Effector CD4-positive, alpha-beta T cell (primary cell): ENCODE measurements at places on chromosomes 13 and 19.

DNA sequence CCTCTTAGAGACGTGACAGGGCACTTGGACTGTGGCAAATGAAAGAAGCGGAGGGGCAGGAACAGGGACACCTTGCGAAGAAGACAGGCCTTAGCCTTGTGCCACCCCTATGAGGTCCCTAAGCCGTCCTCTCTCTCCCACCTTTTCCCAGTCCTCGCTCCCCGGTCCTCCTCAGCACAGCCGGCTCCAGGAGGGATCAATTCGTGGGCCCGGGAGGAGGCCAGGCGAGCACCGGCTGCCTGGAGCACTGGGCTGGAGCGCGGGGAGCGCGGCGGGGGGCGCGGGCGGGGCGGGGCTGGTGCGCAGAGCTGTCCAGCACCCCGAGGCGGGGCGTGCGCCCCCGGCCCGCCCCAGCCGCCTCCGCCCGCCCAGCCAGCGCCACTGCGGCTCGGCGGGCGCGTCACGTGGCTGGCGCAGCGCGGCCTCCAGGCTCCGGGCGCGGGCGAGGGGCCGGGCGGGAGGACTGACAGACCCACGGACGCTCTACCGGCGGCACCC, at the start of gene LRP3:
LRP3 (plus strand) TSS at position 466 of the 498 bp plus-strand sequence. CDS start 456 bp downstream, outside the sequence.
- no peak for DNase-seq

GRCh38 chr13:19838865-19839275, 24.6 kb downstream of the ZMYM5 start:
- no peak for DNase-seq

DNA sequence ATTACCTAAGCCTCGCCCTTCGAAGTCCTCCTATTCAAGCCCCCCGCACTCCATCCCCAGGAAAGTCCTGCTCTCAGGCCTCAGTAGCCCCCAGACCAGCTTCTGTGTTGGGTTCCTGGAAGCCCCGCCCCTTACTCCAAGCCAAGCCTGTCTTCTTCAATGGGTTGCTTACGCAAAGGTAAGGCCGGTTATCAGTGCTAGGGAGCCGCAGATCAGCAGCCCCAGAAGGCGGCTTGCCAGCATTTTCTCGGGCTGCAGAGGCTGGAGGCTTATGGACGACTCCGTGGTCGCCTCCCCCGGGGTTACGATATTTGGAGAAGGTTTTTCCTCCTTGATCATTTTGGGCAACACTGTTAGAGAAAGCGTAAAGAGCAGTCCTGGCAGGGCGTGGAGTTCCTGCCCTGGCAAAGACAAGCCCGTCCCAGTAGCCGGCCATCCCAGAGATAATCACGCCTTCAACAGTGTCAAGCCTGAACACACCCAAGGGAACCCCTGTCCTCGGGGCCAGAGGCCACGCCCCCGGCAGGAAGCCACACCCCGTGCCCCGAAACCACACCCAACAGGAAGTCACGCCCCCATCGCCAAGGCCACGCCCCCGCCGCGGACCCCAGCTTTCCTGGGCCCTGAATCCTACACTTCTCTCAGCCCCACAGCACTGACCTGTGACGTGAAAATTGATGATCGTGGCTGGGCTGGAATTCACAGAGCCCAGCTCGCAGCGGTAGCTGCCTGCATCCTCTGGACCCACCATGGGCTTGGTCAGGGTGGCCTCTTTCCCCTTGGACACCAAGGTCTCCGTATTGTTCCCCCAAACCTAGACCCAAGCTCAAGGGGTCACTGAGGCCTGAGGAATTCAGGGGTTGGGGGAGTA, 954 bp upstream of the RASIP1 start:
- DNase-seq = no peak

GRCh38 chr19:1910177-1910576, 5.0 kb downstream of the ADAT3 start:
- no peak for DNase-seq

DNA sequence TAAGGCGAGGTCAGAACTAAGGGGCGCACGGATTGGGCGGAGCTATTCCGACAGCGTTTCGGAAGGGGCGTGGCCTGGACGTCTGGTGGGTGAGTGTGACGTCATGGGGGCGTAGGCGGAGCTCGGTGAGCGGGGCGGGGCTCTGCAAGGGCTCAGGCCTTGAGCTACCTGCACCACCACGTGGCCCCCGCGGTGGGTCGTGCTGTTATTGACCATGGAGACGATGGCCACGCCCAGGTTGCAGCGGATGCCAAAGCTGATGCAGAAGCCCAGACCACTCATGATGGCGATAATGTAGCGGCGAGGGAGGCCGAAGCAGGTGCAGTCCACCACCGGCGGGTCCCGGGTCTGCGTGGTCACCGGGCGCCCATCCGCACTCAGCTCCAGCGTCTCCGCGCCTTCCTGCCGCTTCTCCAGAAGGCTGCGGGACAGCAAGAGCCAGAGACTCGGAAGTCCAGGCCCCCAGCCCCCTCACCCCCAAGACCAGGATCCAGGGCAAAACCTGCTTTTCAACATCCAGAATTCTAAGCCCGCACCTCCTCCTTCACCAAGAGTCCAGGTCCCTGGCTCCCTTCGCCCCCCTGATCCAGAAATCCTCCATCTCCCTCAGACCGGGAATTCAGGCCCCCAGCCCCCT, 4.8 kb downstream of the SLC17A7 start:
- DNase-seq = no peak

GRCh38 chr13:44908266-44908665, 81.0 kb downstream of the NUFIP1 start:
- no peak for DNase-seq

- no peak for DNase-seq
Measured at GRCh38 chr13:114145722-114146121, 13.3 kb upstream of the RASA3 start.

- no peak for DNase-seq
Measured at GRCh38 chr19:39497996-39498797, 550 bp upstream of the DLL3 start.

GRCh38 chr13:65593298-65593874, 1636.8 kb downstream of the PCDH9 start:
- no peak for DNase-seq

GRCh38 chr13:105960326-105960725, 575.1 kb downstream of the EFNB2 start:
- DNase-seq = no peak

- DNase-seq = no peak
Measured at GRCh38 chr13:66520511-66521355, 709.4 kb downstream of the PCDH9 start.

DNA sequence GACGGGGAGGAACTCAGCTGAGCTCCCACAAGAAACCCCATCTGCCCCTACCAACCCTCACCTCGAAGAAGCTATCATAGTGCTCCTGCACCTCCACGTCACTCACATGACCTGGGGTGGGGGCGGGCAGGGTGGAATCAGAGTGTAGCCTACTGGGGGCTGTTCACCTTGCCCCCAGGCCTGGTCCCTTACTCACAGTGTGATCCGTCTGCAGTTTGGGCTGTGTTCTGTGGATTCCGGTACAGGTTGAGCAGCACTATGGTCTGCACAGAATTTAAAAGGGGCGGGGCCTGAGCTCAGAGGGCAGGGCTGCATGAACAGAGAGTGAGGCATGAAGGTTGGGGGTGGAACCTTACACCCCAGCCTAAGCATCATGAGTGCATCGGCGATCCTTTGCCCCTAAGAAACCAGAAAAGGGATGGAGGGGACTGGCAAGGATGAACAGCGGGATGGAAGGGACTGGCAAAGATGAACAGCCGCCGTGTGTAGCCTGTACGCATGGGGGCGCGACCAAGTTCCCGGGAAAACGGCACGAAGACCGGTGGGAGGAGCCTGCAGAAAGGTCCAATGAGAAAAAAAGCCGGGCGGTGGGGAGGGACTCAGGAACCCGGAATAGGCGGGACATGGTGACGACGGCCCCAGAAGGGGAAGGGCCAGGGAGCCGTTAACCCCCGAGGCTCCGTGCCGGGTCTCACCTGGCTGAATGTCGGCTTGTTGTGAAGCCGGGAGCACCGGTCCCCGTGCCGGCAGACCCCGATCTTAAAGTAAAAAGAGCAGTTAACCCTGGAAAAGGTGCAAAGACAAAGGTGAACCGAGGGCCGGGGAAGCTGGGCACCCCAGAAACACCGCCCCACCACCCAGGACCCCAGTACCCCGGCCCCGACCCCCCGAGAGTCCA, 539 bp downstream of the U2AF1L4 start:
- peak; percentile 90 for DNase-seq

GRCh38 chr13:97145057-97145456, 77.1 kb upstream of the MBNL2 start:
- DNase-seq = no peak

GRCh38 chr13:102909971-102910370, 64.1 kb downstream of the ERCC5 start:
- no peak for DNase-seq

- no peak for DNase-seq
Measured at GRCh38 chr19:8147582-8147978, 1.8 kb downstream of the FBN3 start.

- DNase-seq = no peak
Measured at GRCh38 chr13:19604306-19604705, 29.2 kb upstream of the MPHOSPH8 start.

DNA sequence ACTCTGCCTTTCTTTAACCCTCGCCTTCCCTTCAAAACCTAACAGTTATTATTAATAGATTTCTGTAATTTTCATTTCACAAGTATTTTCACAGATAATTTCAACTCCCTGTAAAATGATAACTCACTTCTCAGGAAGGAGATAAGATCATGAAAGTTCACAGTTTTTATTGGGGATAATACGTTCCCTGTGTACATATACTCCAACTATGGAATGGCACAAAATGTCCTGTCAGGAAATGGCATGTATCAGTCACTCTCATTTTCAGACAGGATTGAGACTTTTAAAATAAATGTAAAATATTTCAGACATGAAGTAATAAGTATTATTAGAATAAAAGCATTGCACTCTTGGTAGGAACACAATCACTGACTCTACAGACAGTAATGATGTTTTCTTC, 932 bp upstream of the TRAPPC2B start:
- no peak for DNase-seq

DNA sequence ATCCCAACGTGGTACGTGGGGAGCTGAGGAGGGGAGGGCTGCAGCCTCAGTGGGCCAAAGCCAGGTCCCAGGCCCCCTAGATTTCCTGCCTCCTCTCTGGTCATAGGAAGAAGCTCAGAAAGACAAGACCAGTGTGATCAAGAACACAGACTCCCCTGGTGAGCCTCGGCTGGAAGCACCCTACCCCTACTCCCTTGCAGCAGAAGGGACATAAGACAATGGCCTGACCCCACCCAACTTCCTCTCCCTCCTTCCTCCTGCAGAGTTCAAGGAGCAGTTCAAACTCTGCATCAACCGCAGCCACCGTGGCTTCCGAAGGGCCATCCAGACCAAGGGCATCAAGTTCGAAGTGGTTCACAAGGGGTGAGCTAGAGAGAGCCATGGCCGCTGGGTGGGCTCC, 11.5 kb downstream of the PODNL1 start:
- no peak for DNase-seq

DNA sequence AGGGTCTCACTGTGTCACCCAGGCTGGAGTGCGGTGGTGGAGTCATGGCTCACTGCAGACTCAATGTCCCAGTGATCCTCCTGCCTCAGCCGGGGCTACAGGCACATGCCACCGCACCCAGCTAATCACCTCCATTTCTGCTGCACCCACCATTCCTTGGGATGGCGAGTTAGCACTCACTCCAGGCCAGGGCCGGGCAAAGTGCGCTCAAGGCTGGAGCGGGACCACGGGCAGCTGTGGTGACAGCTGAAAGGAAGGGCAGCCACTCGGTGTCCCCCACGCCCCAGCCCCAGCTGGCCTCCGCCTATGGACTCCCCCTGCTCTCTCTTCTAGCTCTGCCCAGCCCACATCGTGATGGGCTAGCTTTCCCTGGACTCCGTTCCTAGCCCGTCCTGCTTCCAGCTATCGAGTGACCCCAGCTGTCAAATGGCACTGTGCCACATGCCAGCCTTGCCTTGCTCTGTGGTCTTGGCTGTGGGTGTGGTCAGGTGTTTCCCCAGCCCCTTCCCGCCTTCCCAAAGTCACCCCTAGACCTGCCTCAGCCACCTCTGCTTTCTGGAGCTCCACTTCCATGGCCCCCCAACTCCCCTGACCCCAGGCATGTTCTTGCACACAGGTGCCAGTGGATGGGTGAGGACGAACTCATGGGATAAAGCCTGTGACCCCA, 4.1 kb downstream of the MICOS13 start:
- no peak for DNase-seq

- no peak for DNase-seq
Measured at GRCh38 chr19:47694466-47695273, 18.6 kb upstream of the EHD2 start.

GRCh38 chr13:100039740-100040139, 49.2 kb upstream of the PCCA start:
- no peak for DNase-seq

GRCh38 chr19:4542896-4543841, 3.3 kb upstream of the LRG1 start:
- DNase-seq = no peak

DNA sequence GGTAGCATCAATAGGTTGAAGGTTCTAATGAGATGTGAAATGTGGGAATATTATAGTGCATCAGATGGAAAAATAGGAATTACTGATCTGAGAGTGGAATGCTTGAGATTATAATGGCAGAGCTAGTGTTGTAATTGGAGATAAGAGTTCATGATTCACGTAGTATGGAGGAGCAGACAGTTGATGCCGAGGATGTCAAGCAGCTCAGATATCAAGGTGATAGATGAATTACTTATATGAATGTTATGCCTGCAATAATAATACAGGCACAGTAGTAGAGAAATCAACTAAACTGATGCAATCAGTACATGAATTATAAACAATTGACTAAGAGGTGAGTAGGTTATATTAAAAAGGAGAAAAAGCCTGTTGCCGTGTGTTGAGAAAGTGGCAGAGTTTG, 793.2 kb upstream of the GPC6 start:
- no peak for DNase-seq

DNA sequence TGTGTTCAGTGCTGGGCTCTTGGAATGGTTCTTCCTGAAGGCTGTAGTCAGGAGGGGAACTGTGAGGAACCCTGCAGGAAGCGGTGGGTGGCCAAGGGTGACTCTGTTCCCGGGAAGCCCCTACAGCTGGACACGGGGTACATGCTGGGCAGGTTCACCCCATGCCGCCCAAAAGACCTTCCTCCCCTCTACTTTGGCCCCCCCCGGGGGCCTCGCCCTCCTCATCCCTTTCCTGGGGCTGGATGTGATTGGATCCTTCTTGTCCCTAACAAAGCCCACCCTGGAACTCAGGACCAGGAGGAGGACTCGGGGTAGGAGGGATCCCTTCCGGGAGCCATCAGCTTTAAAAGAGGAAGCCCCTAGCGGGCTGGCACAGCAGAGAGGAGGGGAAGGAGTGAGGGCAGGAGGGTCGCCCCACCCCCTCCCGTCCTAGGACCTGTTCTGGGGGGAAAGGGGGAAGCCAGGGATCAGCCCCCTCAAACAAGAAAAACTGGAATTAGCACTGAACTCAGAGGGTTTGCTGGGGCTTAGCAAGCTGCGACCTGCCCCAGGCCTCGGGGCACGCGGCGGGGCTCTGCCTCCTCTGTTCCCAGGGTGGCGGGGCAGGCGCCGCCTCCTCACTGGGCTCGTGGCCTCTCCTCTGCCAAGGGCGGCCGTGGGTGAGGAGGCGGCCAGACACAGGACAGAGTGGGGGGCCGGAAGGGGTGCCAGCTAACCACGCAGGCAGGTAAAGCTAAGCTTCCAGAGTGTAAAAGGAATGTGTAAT, 4.0 kb downstream of the CEBPA start:
- no peak for DNase-seq
